ENCODE measurements at places on chromosomes 2 and 18. TPM values are rescaled to one million over a fixed set of nuclear protein-coding genes. Genes with fewer than 3 reads are reported as not detected.

Gene ANKRD30BL
- not detected for total RNA-seq

Gene ABHD3
- total RNA-seq = 6.0 TPM

Gene MEP1B
- total RNA-seq = not detected

Gene REG1B
- total RNA-seq = not detected

Gene GREB1L
- 7.2 TPM for total RNA-seq

Gene MARCHF4
- not detected for total RNA-seq

Gene TMEM150A
- 14.9 TPM for total RNA-seq

Gene DNAJC5G
- 2.1 TPM for total RNA-seq

Gene UPP2
- not detected for total RNA-seq

Gene CRYGC
- total RNA-seq = not detected

Gene FBXO41
- total RNA-seq = 0.69 TPM

Gene RNF152
- total RNA-seq = 10.8 TPM

Gene ICA1L
- 6.9 TPM for total RNA-seq

Gene WDCP
- 8.0 TPM for total RNA-seq

Gene LRRTM1
- 0.40 TPM for total RNA-seq

Gene PLA2R1
- 2.9 TPM for total RNA-seq

Gene CCBE1
- 0.92 TPM for total RNA-seq

Gene LRATD1
- total RNA-seq = 1.7 TPM

Gene TWSG1
- 10.0 TPM for total RNA-seq

Gene STAT4
- 0.57 TPM for total RNA-seq

Gene ARHGEF4
- 3.8 TPM for total RNA-seq

Gene HRH4
- total RNA-seq = 0.17 TPM

Gene GKN2
- total RNA-seq = not detected

Gene STPG4
- total RNA-seq = not detected

Gene MAP2
- total RNA-seq = 3.4 TPM

Gene MRPL30
- 38.0 TPM for total RNA-seq

Gene POTEE
- total RNA-seq = not detected

Gene DHRS9
- 0.74 TPM for total RNA-seq

Gene SERPINB4
- not detected for total RNA-seq

Gene QPCT
- total RNA-seq = 0.77 TPM

Gene NOSTRIN
- 11.5 TPM for total RNA-seq

Gene OSR1
- total RNA-seq = 8.0 TPM

Gene ASB18
- 3.8 TPM for total RNA-seq

Gene GULP1
- 4.6 TPM for total RNA-seq

Gene KCNF1
- total RNA-seq = 0.17 TPM

Gene SAG
- not detected for total RNA-seq

Gene C2orf66
- not detected for total RNA-seq

Gene FTCDNL1
- total RNA-seq = 2.0 TPM

Gene PLEKHH2
- total RNA-seq = 1.1 TPM

Gene SERPINB11
- total RNA-seq = not detected

Gene ZCCHC2
- 18.0 TPM for total RNA-seq

Gene PIKFYVE
- total RNA-seq = 16.1 TPM

Gene SATB2
- 1.3 TPM for total RNA-seq

Gene KCNG2
- total RNA-seq = not detected

Gene NGEF
- not detected for total RNA-seq

Gene GPC1
- total RNA-seq = 177 TPM

Gene CXXC1
- 38.2 TPM for total RNA-seq

Gene BOLL
- not detected for total RNA-seq

Gene EGR4
- not detected for total RNA-seq

Gene VIL1
- not detected for total RNA-seq

Gene ATP8B1
- 4.0 TPM for total RNA-seq

Gene POTEJ
- not detected for total RNA-seq
